ENCODE measurements at places on chromosomes 11 and 22.

- DNase-seq: no peak
Measured at GRCh38 chr11:40732132-40732531, 727.3 kb downstream of the LRRC4C start.

GRCh38 chr22:32628628-32629572, 154.3 kb downstream of the FBXO7 start:
- DNase-seq: no peak

DNA sequence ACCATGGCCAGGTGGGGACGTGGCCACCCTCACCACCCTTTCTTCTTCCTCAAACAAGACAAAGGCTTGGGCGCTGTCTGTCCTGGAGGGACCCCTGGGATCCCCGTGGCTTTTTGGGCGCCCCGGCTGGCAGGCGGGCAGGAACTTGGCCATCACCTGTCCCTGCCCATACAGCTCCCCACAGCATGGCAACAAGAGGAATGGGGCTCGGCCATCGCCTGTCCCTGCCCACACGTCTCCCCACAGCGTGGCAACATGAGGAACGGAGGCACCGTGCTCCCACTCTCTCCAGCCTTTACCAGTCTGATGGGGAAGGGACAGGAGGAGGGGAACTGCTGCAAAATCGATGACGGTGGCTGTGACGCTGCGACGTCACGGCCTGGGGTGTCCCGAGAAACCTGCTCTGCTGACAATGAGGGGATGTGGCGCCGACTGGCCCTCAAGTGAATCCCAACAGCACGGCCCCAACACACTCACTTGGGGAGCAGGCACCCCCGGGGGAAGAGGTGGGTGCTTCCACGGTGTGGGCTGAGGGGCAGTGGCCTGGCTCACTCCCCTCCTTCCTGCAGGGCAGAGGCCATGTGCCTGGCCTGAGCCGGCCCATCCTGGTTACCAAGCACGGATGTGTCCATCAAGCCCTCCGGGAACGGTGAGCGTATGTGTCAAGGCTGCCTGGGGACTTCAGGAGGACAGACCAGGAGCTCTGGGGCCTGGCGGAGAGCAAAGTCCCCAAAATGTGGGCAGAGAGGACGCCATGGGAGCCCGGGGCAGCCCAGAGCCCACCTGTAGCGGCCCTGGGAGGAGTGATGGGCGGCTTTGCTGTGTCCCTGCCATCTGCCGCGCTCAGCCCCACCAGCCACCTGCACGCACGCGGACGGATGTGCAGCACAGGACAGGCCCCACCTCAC, 30.4 kb downstream of the TOLLIP start:
- DNase-seq: no peak

DNA sequence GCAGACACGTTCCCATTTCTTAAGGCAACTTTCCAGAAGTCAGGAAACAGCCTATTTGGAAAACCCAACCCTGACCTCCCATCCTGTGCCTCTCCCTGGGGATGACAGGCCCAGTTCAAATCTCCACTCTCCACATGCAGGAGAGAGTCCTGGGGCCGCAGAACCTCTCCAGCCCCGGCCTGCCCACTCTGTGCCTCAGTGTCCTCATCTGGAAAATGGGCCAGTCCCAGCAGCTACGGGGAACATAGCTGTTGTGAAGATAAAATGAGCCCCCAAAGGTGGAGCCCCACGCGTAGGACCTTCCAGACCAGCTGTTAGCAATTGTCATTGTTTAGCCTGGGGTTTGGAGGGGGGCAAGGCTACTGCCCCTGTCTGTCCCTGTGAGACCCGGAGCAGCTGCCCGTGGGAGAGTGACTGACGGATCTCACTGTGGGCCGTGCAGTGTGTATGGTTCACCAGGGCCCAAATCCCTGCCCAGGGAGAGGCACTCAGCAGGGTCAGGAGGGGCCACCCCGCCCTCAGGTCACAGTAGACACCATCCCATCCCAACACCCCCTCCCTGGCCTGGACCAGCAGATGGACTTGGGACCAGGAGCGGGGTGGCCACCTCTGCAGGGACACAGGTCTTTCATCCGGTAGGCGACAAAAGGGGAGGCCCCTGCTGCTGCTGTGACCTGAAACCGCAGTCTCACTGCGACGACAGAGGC, 145.9 kb downstream of the CTTN start:
- DNase-seq: no peak

- DNase-seq: no peak
Measured at GRCh38 chr11:57288771-57289579, 35.8 kb downstream of the TNKS1BP1 start.

GRCh38 chr11:70566768-70567530, 168.6 kb downstream of the CTTN start:
- DNase-seq: no peak

DNA sequence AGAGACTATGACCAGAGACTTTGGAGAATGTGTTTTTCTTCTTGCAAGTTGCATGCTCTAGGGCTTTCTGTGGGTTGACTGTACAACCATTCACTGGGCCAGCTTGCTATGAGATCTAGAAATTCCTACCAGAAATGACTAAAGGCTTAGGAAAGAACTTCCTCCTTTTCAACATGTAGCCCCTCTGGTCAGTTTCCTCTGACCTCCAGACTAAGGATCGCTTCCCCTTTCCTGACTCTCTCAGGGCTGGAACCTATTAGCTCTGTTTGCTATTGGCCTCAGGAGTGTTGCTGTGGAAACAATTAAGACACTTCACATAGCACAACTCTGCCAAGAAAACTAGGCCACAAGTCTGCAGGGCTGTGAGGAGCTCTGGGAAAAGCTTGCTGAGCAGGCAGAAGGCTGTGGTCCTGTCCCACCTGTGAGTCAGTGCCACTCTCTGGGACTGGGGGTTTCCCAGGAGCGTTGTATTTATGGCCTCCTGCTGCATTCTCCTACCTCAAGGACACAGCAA, 10.7 kb downstream of the CRY2 start:
- DNase-seq: no peak

- DNase-seq: no peak
Measured at GRCh38 chr11:119410501-119410900, 12.5 kb downstream of the THY1 start.

DNA sequence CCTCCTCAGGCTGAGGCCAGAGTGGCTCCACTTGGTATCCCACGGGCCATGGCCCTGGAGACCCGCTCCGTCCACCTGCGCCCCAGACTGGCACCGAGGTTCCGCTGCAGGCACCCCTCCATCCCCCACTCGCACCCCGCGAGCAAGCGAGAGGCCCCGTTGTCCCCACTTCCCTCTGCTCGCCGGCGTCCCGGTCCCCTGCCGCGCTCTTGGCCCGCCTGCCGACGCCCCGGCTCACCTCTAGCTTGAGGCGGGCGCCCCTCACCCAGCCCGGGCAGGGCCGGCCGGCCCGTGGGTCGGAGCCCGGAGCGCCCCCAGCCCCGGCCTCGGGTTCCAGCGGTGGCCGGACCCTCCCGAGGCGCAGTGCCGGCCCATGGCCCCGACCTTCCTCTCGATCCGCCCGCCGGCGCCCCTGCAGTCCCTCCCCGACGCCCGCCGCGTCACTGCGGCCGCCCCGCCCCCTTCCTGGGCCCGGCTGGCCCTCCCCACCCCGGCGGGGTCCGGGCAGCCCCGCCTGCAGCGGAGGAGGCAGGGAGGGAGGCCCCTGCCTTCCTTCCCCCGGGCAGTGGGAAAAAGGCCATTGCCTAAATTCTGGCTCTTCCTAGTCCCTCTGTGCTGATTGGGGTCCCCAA, at the start of gene PITPNM1:
Gene PITPNM1, minus strand, starts transcription at position 414 of the 632 bp plus-strand sequence. CDS start 1,183 bp downstream, outside the sequence.
- DNase-seq: peak; percentile 59

DNA sequence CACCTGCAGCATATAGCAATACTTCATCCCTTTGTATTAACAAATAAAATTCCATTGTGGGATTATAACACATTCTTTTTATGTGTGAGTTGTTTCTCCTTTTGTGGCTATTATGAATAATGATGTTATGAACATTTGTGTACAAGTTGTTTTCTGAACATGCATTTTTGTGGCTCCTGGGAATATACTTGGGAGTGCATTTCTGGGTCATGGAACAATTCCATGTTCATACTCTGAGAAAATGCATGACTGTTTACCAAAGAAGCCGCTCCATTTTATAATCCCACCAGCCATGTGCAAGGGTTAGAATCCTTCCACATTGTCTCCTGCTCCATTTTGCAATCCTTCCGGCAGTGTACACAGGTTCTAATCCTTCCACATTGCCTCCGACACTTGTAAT, 713.8 kb downstream of the TBC1D22A start:
- DNase-seq: no peak

DNA sequence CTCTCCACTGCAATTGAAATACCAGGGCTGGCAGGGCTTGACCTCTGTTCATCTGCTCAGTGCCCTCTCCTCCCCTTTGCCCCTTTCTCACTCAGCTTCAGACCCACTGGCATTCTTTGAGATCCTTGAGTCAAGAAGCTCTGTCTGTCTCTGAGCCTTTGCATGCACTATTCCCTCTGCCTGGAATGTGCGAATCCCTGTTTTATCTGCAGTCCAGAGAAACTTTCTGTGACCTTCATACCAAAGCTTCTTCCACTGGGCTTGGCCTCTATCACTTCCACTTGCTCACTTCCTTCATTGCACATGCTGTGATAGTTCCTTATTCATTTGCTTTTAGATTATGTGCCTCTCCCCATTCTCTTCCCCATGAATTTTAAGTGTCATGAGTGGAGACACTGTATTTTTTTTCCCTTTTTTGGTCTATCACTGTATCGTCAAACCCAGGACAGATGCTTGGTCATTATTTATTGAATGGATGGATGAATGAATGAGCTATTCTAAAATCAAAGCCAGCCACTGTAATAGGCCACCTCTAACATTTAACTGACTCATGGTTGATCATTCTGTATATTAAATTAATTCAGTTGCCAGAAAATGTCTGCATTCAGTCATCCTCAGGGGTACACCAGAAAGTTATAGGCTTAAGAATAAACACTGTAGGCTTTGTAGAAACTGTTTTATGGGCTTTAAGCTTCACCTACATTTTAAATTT, 88.7 kb upstream of the TIMP3 start:
- no peak for DNase-seq

GRCh38 chr22:19943082-19944026, 1.7 kb upstream of the TXNRD2 start:
- no peak for DNase-seq

DNA sequence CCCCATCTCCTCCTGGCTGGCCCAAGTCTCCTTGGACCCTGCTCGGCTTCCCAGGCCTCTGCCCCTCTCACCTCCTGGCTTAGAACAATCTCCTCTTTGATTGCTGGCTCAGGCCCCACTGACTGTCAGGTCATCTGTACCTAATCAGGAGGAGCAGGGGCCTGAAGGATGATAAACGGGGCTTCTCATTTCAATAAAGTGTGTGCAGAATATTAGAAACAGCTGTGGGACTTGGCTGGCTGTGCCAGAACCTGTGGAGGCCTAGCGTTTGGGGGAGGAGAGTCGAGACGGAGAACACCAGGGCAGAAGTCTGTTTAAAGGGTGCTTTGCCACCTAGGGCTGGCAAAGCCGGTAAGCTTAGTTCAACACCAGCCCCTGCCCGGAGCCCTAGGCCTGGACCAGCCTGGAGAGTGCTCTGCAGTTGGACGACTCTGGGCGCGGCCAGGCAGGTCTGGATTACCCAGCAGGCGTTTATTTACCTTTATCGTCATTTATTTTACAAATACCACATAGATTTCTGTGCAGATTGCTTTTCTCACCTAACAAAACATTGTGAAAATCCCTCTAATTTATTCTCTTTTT, 10.1 kb upstream of the VSIG10L2 start:
- no peak for DNase-seq

GRCh38 chr11:83392556-83392955, 106.4 kb upstream of the CCDC90B start:
- no peak for DNase-seq

GRCh38 chr11:61007383-61007955, 36.0 kb downstream of the CD6 start:
- DNase-seq: no peak

- no peak for DNase-seq
Measured at GRCh38 chr22:44862281-44862680, 109.9 kb downstream of the ARHGAP8 start.

GRCh38 chr22:35343664-35344550, 37.0 kb upstream of the HMOX1 start:
- DNase-seq: no peak

DNA sequence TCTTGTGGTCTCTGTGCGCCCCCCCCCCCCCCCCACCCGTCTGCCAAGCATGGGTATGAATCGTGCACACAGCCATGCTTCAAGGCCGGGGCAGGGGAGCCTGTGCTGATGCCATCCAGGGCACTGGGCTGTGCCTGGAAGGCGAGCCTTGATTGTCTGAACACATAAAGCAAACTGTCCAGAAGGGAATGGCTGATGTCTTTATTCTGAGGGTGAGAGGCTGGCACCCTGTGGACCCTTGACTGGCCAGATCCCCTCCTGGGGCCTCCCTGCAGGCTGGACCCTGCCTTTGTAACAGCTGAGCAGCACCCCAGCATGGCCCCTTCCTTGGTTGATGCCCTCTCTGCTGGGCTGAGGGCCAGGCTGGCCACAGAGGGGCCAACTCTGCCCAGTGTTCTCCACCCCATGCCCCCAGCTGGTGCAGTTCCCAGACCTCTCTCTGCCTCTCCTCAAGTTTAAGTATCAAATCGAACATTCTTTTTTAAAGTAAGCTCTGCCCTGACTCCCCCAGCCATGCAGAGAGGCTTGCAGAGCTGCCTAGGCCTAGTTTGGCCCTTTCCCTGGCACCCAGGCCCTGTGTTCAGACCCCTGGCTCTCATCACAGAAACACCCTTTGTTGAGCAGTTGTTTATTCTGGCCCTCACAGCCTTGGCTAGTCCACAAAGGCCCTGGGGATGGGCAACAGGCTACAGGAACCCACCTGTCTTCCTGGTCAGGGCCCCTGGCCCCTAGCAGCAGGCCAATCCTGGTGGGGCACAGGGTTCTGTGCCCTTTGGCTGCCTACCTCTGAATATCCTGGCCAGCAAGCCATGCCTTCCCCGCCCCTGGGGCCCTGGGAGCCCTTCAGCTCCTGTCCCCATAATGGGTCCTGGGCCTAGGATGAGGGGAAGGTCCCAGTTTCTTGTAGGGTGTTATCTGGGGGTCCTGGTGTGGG, 3.9 kb upstream of the RANBP1 start:
- no peak for DNase-seq

DNA sequence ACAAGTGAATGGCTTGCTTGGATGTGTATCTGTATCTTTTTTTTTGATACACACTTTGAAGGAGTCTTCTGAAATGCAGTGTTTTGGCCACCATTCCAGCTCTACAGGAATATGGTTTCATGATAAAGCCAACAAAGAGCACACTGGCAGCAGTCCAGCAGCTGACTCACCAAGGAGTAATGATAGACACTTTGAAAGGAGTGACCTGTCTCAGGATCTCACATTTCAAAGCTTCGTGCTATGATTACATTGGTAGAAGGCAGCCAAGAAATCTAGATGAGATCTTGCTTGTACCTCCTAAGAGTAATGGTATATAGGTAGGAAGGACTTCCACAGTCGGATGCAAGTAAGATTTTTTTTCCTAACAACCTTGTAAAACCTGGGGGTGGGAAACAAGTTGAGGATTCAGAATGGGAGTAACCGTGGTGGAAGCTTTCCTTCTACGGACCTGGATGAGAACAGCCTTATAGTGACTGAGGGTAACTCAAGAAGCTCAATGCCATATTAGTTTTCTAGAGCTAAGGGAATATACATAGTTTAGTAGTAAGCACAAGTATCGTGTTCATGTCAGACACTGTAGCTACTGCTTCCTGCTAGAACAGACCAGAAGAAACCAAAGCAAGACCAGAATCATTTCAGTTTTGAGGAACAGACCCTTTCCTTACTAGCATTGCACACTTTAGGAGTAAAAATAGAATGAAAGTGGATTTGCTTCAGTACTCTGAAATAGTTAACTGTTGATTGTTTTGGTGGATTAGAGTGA, 25.0 kb downstream of the MTMR3 start:
- DNase-seq: no peak

Measured in activated T-cell treated with anti-CD3 and anti-CD28 coated beads for 4 hours (primary cell).